OCI-M1 (cell line): ENCODE measurements at places on chromosomes 6 and 20.

GRCh38 chr20:2385496-2385895, 4.8 kb downstream of the TGM6 start:
- DNase-seq = no peak

DNA sequence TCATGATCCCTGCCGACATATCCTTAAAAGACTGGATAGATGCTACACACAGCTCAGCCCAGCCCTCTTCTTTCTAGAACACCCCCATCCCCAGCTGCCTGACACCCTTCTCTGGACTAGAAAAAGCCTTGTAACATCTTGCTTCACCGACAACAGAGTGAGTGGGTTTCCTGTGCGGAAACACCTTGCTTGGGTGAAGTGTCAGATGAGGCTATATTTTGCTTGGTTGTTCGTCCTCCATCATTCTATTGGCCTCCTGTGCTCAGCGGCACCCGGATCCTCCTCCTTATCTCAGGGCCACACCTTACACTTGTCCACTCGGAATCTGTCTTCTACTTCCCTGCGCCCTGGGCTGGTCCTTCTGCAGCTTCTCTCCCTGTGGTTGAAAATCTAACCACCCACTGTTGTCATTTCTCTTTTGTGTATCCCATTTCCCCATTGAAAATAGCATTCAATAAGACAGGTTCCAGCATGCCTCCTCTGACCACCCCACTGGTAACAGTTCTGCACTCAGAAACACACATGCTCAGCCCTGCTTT, 101.3 kb upstream of the MLN start:
- peak; percentile 40 for DNase-seq

DNA sequence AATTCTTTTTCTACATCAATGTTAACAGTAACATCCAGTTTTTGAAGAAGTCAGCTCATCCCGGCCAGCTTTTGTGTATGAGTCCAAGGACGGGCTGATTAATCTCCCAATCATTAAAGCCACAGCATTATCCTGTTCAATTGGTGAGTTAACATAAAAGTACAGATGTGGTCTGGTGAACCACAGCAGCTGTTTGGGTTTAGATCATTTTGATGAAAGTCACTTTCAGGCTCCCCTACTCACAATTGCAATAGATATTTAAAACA, 69.0 kb upstream of the NFATC2 start:
- no peak for DNase-seq

DNA sequence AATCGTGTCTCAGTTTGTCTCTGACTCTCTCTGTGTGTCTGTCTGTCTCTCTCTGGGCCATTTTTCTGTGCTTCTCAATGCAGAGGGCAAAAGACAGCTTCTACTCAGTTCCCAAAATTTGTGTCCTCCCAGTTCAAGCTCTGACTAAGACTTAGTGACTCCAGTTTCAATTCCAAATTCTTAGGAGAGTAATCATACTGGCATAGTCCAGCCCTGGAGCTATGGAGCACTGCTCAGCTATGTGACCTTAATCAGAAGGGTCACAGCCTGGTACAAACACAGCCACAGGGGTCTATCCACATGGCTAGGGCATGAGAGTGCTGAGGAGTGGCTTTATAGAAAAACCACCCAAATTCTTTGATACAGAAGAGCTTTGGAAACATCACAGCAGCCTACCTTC, 91.9 kb downstream of the FOXF2 start:
- no peak for DNase-seq

DNA sequence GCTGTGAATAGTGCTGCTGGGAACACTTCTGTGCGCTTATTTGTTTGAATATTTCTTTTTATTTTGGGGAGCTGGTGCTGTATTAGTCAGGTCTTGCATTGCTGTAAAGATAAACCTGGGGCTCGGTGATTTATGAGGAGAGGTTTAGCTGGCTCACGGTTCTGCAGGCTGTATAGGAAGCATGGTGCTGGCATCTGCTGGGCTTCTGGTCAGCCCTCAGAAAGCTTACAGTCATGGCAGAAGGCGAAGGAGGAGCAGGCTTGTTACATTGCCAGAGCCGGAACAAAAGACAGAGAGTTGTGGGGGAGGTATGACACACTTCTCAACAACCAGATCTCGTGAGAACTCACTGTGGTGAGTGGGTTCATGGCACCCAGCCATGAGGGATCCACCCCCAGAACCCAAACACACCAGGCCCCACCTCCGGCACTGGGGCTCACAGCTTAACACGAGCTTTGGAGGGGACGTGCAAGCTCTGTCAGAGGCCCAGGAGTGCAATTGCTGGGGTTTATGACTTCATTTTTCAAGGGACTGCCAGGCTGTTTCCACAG, 68.8 kb upstream of the GATA5 start:
- DNase-seq = no peak
